ENCODE measurements at places on chromosomes 12 and 14.

DNA sequence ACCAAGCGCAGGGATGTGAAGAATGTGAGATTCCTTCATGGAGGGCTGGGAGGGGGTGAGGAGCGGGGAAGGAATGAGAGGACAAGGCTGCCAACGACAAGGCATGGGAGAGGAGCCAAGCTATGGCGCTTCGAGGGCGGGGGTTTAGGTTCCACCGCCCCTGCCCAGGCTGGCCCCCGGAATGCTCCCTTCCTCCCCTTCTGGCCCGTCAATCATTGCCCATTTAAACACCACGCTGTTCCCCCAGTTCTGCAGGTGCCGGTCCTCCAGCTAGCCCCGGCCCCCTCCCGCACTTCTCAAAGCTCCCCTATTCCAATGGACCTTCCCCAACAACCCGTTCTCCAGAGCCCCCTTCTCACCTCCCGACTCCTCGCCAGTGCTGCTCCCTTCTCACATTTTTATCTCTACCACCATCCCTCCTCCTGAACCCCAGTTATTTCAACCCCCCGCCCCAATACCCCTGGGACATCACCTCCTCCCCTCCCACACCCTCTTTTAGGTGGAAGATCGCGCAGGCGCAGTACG, 428 bp downstream of the RNF41 start:
- peak; percentile 73 for DNase-seq

DNA sequence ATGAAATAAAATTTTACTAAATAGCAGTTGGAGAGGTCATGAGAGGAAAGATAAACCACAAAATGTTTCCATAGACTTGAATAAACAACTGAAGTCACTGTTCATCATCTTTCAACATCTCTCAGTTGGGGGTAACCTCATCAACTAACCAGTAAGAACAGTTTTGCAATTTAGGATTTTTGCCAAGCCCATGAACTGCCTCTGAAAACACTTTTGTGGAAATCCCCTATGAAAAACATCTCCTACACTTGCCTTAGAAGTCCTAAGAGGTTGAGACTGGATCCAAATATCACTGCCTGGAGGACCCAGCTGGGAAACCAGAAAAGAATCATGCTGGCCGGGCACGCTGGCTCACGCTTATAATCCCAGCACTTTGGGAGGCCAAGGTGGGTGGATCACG, 273.1 kb downstream of the C12orf50 start:
- DNase-seq: no peak

DNA sequence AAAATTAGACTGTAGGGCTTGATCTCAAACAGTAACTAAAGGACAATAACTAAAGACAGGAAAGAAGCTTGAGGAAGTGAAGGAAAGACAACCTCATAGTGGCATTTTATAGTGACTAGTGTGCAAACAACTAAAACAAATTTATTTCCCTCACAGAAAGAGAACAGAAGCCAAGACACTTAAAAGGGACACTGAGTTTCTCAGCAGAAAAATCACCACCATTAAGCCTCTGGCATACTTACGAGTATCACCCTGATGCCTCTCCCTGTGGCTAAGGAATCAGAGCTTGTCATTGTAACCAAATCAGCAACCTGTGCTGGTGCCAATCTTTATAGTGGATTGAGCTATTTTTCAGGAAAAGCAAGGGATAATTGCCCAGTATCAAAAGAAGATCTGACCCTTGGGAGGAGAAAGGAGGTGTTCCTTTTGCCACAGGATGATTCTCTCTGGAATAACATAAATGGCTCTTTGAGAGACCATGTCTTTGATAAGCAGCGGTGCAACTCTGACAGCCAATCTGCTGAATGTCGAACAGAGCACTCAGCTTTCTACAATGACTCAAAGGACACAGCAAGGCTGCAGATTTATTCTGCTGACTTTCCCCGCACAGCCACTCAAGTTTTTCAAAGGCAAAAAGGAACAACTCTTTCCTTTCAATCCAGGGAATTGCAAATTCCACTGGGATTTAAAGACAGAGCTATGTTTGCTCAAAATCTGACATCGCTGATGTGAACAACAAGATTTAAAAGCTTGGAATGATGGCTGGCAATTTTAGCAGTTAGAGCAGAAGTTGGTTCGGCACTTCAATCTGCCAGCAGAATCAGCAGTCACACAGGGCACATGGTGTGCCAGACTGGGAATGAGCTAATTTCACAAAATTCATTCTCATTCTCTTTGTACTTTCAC, 34.6 kb downstream of the ATF7 start:
- peak; percentile 62 for DNase-seq

GRCh38 chr12:106195621-106196027, 52.2 kb downstream of the CKAP4 start:
- no peak for DNase-seq

GRCh38 chr14:100096656-100097055, 31.4 kb downstream of the EVL start:
- no peak for DNase-seq

DNA sequence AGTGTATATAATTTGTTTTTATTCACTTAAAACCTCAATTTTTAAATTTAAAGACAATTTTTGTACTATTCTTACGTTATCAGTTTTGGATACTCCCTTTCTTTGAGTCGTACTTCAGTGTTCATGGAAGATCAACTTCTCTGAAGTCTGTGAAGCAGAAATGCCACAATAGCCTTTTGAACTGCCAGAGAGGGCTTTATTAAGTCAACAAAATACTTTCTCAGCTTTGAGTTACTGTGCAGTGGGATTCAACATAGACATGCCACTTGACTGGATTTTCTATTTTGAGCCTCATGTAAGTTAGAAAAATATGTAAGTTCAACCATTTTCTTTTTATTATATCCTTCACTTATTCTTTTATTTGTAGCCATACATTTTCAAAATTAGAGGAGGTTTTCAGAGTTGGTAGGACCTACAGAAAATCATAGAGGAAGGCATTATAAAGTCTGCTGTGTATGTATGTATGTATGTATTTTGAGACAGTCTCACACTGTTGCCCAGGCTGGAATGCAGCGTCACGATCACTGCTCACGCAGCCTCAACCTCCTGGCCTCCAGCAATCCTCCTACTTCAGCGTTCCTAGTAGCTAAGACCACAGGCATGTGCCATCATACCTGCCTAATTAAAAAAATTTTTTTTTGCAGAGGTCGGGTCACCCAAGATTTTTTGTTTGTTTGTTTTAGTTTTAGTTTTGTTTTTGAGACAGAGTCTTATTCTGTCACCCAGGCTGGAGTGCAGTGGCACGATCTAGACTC, 31.3 kb upstream of the BCAT1 start:
- no peak for DNase-seq

- no peak for DNase-seq
Measured at GRCh38 chr12:51103977-51104376, 20.6 kb upstream of the CSRNP2 start.

- DNase-seq: no peak
Measured at GRCh38 chr14:80388980-80389711, 177.8 kb upstream of the DIO2 start.

DNA sequence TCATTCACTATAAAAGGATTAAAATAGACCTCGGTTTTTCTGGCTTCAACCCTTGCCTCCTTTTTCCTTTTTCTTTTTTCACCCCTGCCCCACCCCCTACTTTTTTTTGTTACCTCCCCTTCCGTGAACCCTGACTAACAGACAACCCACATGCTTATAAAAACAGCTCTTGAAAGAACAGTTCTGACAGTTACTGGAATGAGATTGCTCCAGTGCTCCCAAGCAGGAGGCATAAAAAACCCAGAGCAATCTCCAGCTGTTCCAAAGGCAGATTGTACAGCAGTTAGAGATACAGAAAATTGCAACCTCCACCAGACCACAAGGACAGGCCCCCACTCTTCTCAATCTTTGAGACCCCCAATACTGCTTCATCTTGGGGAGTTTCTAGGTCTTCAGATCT, 29.9 kb upstream of the TMEM260 start:
- DNase-seq: no peak

DNA sequence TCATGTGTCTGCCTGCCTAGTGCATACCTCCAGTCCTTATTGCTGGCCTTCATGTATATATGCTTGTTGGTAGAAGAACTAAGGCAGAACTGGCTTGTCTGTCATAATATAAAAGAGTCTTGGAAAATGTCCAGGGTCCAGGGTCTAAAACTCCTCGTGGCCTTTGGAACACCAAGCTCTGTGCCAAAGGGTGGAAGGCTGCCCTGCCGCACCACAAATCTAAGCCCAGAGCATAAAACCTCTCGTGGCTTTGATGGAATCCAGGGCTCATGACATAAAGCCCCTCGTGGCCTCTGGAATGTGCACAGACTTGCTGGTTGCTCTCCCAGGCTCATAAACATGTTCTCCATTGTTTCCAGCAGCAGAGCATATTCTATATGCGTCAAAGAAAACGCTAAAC, 107.9 kb downstream of the BBS10 start:
- no peak for DNase-seq

DNA sequence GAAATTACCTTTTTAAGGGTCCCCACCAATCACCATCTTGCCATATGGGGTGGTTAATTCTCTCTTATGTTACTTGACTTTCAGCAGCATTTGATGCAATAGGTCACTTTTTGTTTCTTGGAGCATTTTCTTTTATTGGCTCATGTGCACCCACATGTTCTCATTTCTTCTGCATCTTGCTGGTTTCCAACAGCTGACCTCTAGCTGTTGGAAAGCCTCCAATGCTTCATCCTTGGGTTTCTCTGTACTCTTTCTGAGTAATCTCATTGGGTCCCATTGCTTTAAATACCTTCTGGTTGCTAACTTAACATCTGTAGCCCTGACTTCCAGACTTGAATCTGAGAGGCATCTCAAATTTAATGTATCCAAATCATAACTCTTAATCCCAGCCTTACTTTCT, 116.8 kb downstream of the CRADD start:
- no peak for DNase-seq

DNA sequence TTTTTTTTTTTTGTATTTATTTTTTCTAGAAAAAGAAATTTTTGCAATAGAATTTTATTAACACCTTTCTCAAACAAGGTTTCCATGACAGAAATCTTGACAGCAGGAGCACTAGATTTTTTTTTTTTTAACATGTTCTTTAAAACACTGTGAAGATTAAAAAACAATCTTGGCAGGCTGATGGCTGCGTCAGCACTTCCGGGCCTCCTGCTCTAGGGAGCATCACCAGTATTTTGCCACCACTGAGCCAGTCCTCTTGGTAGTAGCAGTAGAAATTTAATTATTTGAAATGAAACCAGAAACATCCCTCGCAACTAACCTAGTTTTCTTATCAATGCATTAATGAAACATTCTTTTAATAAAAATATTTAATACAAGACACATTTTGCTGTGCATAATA, 99.6 kb downstream of the APAF1 start:
- no peak for DNase-seq

GRCh38 chr12:117686911-117687377, 281.8 kb downstream of the KSR2 start:
- DNase-seq: no peak

GRCh38 chr12:43676183-43676813, 82.3 kb downstream of the PUS7L start:
- peak; percentile 17 for DNase-seq

GRCh38 chr14:22390195-22390594, 198.8 kb downstream of the DAD1 start:
- DNase-seq: no peak

GRCh38 chr14:67987606-67988005, 168.0 kb downstream of the RAD51B start:
- no peak for DNase-seq

DNA sequence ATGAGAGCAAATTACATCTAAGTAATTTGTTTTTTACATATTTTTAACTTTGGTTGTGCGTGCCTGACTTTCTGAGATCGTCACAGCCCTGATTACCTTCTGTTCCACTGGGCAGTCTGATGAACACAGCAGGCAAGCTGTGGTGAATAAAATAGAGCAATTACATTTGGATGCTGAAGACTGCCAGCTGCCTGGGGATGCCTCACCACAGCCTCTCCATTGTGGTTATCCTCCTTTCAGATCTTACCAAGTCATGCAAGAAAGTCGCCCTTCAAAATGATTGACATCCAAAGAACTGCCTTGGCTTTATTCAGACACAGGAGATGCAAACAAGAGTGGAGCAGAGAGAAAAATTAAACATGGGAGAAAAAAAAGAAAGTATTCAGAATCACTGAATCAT, 456.6 kb upstream of the TMPO start:
- peak; percentile 90 for DNase-seq

GRCh38 chr12:55692631-55693322, 14.9 kb downstream of the ITGA7 start:
- DNase-seq: no peak

DNA sequence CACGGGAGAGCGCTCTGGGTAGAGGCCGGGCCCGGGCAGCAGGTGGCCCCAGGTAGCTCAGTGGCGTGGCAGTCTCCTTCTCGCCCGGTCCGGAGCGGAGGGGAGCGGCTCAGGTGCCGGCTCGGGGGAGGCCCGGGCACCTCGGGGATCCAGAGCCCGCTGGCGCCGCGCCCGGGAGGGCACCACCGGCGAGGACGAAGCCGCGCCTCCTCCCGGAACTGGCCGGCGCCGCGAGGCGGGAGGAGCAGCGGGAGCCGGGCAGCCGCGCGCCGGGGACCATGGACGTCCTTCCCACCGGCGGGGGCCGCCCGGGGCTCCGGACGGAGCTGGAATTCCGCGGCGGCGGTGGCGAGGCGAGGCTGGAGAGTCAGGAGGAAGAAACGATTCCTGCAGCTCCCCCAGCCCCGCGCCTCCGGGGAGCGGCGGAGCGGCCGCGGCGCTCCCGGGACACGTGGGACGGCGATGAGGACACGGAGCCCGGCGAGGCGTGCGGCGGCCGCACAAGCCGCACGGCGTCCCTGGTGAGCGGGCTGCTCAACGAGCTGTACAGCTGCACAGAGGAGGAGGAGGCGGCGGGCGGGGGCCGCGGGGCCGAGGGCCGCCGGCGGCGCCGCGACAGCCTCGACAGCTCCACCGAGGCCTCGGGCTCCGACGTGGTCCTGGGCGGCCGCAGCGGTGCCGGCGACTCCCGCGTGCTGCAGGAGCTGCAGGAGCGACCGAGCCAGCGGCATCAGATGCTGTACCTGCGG, 21.5 kb upstream of the GNS start:
- DNase-seq: peak; percentile 86

DNA sequence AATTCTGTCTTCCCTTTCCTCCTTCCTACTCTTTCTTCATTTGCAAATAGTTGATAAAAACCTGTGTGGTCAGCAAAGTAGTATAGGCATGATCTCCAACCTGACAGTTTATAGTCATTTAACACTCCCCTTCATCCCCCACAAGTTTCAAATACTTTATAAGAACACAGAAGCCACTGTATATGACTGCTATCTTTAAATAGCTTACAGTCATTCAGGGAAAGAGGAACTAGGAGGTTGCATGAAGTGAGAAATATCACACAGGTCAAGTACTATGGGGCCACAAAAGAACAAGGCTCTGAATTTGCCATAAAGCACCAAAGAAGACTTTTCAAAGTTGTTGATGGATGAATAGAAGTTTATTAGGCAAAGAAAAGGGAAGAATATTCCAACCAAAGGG, 431.3 kb downstream of the NPAS3 start:
- no peak for DNase-seq

All from NCI-H1417 (cell line).